Diencephalon (tissue), 1 donor: ENCODE measurements at places on chromosomes 1 and 21. TPM values are rescaled to one million over a fixed set of nuclear protein-coding genes. Genes with fewer than 3 reads are reported as not detected.

Gene AKR7A2
- total RNA-seq, result 38.3 TPM

Gene TTC39A
- 15.2 TPM for total RNA-seq

Gene ANGPTL3
- not detected for total RNA-seq

Gene RGSL1
- not detected for total RNA-seq

Gene EXOSC10
- 49.6 TPM for total RNA-seq

Gene DCST2
- 0.46 TPM for total RNA-seq

Gene LPAR3
- 0.46 TPM for total RNA-seq

Gene OR2T35
- total RNA-seq, result not detected

Gene CACYBP
- total RNA-seq, result 266 TPM

Gene MYOG
- total RNA-seq, result not detected

Gene FAM78B
- total RNA-seq, result 6.7 TPM

Gene SLAMF1
- not detected for total RNA-seq

Gene ACTL8
- total RNA-seq, result 0.23 TPM
